ENCODE measurements at places on chromosomes 5 and 9.

DNA sequence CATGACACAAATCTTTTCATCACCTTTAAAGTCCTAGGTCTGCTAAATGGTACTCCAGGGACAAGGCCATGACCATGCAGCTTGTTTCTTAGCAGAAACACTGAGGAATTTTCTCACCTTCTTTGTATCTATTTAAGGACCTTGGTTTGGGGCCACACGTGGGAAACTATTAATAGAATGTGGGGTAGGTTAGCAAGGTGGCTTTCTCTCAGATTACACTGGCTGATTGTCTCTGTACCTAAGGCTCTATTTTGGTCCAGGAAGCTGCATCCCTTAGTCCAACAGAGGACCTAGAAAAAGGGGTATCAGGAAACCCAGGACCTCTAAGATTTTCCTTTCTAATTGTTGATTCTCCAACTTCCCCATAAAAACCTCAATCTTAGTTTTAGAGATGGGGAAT, 36.3 kb upstream of the FRMD3 start:
- DNase-seq = no peak

GRCh38 chr5:140262839-140263238, 40.1 kb downstream of the PFDN1 start:
- no peak for DNase-seq

DNA sequence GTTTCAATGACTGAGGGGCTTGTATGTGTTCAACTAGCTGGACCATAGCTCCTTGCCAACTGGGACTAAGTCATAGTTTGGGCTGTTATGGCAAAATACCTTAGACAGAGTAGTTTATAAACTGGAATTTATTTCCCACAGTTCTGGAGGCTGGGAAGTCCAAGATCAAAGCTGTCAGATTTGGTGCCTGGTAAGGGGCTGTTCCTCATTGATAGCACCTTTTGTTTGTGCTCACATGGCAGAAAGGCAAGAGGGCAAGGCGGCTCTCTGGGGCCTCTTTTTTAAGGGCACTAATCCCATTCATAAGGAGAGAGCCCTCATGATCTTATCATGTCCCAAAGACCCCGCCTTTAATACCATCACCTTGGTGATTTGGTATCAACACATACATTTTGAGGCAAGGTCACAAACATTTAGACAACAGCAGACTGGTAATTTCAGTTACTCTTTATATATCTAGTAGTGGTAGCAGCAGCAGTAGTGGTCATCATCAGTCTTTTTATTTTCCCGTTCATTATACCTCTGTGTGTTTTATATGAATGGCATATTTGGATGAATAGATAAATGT, 477.0 kb downstream of the CCDC171 start:
- no peak for DNase-seq

- DNase-seq = no peak
Observed at GRCh38 chr9:104794070-104794469, 30.1 kb downstream of the NIPSNAP3B start.

DNA sequence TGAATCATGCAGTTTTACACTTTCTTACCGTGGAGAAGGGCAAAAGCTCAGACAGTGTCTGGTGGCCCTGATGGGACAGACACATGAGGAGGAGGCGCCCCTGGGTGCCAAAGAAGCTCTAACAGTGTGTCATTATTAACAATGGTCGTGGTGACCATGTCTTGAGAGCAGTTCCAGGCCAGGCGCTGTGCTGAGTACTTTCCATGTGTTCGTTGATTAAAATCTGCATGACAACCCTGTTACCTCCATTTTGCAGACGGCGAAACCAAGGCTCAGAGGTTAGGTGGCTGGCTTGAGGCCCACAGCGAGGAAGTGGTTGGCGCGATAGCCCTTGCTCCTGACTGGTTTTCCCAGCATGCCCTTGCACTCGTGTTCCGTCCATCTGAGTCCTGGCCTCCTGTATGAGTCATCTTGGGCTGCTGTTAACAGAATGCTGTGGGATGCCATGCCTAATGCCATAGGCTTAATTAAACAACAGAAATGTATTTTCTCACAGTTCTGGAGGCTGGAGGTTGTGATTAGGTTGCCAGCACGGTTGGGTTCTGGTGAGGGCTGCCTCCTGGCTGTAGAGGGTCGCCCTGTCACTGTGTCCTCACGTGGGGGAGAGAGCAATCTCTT, 92.0 kb downstream of the AMBP start:
- no peak for DNase-seq

- DNase-seq = no peak
Observed at GRCh38 chr5:159095151-159095721, 4.5 kb downstream of the EBF1 start.

DNA sequence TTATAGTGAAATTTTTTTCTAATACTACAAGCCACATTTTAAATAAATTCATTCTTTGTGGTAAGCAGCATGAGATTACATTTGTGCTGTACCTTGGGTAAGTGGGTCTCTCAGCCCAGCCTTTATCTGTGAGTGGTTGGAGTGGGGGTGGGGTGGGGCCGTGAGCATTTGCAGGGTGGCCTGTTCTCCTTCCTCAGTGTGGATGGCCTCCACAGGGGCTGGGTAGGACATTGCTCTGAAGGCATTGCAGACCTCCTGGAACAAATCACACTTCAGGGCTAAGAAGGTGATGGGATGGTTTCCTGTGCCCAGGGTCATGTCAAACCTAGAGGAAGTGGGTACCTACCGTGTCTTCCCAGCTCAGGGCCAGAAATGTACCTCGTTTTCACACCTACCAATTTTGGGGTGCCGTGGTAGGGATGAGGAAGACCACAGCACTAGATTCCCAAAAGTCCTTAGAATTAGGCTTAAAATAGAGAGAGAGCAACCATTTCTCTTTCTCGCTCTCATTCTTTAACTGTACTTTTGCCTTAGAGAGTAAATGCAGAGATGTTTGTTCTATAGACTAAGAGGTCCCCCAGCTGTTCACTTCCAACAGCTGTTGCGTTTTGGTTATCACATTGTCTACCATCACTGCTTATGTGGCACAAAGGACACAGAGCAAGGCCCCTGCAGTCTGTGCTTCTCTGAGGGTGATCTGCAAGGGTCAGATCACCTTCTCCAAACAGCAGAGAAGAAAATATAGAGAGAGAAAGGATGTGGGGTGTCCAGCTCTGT, 83.4 kb upstream of the CTSL start:
- DNase-seq = no peak

GRCh38 chr9:133944746-133945135, 47.4 kb downstream of the VAV2 start:
- DNase-seq = no peak

DNA sequence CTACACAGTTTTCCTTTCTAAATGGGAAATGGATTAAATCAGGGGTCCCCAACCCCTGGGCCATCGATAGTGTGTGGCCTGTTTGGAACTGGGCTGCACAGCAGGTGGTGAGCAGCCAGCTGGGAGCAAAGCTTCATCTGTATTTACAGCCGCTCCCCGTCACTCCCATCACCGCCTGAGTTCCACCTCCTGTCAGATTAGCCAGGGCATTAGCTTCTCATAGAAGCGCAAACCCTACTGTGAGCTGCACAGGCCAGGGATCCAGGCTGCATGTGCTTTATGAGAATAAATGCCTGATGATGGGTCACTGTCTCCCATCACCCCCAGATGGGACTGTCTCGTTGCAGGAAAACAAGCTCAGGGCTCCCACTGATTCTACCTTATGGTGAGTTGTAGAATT, 41.2 kb upstream of the FLT4 start:
- no peak for DNase-seq

GRCh38 chr5:75034137-75034739, 18.1 kb downstream of the GCNT4 start:
- DNase-seq = no peak

DNA sequence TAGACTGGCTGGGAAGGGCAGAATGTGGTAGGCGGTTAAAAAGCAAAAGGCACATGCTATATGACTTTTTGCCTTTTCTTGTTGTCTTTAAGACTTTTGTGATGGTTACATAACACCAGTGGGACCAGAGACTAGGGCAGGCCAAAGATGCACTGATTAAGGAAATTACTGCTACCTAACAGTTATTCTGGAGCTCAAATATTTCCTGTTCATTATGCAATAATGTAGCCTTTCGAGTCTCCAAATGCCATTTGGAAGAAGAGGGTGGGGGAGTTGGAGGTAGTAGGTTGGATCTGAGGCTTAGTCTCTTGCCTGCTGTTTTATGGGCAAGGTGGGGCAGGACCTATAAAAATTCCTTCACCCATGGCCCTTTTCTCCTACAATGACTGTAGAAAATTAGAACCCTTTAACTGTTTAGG, 51.7 kb downstream of the SH3GL2 start:
- DNase-seq = no peak

DNA sequence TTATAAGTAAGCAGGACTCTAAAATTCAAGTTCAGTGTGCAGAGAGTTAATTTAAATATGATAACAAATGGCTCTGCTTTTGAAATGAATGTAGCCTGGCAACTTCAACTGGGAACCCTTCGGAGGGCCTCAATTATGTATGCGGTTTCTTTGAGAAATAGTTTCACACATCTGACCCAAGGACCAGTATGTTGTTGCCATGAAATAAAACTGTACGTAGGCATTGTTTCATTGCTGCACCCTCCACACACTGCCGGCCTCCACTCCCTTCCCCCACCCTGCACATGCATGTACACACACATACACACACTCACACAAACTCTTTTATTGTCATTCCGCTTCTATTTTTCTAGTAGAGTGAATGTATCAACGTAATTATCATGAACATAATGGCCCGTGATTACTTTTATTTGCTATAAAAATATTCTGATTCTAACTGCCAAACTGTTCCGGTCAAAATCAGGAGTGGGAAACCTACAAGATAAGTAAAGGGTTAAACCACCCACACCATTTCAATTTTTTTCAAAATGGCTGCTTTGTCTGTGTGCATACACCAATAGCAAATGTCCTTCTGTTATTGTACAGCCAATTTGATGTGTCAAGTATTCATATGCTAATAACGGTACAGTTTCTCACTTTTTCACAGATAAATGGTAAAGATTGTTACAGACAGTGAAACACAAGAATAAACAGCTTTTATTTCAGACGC, 215.5 kb upstream of the TMEM161B start:
- DNase-seq = no peak

DNA sequence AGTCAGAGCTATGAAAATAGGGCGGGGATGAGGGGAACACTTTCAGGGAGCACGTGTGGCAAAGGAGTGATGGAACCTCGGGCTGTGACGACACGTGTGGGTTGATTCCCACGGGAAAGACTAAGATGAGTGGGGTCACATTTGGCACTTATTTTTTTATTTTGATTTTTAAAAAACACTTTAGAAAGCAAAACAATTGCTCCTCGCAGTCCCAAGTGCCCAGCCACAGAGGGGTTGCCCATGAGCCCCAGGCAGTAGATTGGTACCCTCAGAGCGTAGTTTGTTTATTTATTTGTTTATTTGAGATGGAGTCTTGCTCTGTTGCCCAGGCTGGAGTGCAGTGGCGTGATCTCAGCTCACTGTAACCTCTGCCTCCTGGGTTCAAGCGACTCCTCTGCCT, 69.7 kb downstream of the WNK2 start:
- DNase-seq = no peak

DNA sequence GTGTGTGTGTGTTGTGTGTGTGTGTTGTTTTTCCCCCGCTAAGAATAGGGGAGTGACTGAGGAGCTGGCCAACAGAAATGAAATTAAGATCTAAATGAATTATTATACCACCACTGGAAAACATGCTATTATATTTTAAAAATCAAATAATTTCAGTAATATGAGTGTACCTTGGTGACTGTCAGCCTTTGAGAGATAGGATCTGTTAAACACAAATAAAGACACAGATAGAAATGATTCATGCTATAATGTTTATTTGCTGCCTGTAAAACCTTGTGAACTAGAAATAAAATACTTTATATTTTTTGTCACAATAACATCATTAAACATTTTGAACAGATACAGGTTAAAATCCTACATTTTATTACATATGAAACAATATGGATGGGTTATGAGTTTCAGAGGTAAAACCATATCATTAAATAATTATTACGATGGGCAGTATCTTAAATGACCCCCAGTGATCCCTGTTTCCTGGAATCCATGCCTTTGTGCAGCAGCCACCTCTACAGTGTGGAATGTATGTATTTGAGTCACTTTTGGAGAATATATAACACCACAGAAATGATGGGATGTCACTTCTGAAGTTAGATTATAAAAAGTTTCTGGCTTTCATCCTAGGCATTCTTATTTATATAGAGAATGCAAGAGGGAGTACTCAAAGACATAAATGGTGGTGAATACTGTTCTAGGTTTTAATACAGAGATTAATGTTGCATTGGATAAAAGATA, 617.2 kb downstream of the CDH18 start:
- no peak for DNase-seq

- no peak for DNase-seq
Observed at GRCh38 chr9:8877753-8878494, 1078.3 kb upstream of the DMAC1 start.

DNA sequence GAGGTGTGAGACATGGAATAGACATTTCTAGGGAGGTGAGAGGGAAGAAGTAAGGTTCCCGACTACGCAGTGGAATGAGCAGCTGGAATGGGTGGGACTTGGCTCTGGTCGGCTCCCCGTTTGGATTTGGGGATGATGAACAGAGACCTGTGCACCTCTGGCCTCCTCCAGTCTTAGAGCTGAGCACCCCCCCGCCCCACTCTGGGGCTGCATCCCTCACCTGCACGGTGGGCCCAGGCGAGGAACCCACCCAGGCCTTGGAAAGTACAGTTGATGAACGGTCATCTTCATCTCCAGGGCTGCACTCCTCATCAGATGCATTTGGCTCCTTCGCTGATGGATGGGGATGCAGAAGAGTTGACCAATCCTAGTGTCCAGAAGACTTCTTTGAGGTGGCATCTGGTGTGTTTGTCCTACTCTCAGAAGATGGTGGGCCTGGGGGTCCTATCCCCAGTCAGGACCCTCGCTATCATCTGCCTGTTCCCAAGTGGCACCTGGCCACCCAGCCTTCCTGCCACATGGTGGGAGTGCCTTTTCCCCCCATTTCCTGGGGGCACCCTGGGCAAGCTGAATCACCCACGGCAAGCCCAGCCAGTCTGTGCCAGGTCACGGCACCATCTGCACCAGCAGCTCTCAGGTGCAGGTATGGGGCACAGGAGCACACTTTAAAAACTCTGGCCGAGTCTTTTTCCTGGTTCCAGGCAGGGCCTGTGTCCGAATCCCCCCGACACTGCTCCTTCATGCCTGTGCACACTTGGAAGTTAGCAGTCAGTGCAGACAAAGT, 70.5 kb downstream of the GTF3C4 start:
- no peak for DNase-seq

GRCh38 chr5:149407323-149408251, 28.5 kb upstream of the IL17B start:
- DNase-seq = no peak

Data from forelimb muscle (tissue), 1 donor.